Cardiac fibroblast (primary cell): ENCODE measurements at places on chromosomes 3 and 15.

- DNase-seq: no peak
Measured at GRCh38 chr3:154301561-154301960, 22.7 kb downstream of the DHX36 start.

GRCh38 chr3:123286308-123287023 is 84.7 kb downstream of the SEC22A start:
- peak; percentile 78 for DNase-seq

DNA sequence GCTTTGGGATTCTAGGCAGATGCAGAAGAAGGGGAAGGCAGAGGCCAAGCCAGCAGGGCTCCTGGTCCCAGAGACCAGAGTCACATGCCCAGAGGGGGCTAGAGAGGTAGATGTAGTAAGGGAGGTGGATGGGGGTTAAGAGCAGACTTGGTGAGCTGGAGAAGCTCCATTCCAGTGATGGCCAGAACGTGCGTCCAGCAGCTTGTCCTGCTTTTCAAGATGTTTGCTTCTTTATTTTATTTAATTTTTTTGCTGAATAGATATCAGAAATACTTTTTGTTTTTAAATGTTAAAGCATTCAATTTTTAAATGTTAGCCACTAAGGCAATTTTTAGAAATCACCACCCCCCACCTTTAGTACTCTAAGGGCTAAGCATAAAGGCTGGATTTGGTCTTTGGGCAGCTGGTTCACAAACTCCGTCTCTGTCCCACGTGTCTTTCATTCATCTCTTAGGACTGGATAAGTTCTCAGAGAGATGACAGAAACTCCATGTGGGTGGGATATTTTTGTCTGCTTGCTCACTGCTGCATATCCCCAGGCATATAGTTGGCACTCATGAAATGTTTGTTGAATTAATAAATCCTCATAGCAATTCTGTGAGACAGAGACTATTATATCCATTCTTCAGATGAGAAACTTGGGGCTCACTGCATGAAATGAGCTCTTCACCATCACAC is 6.7 kb downstream of the COLQ start:
- DNase-seq: no peak

- DNase-seq: no peak
Measured at GRCh38 chr3:131299836-131300235, 81.7 kb upstream of the NUDT16 start.
